ENCODE measurements at places on chromosomes 6 and 20.

DNA sequence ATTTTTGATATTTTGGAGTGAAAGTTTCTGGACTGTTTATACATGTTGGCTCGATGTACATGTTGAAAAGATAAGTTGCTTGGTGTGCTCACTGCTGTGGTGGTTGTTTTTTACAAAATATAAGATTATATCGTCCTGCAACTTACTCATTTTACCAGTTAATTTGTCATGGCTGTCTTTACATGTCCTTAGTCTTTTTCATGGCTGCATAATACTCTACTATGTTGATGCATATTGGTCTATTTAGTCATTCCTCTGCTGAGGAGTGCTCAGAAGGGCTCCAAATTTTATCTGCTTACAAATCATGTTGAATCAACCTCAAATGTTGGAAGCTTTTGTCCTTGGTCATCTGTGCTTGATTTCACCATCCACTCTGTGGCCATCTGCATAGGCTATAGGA, 164.6 kb downstream of the BCKDHB start:
- no peak overlapping the region for H3K4me3 ChIP-seq
- no peaks in the 10 kb centered on the region for H3K27me3 ChIP-seq
- H3K36me3 ChIP-seq: no peaks in the 10 kb centered on the region
- no peak overlapping the region for H3K27ac ChIP-seq
- no peaks in the 10 kb centered on the region for H3K4me1 ChIP-seq

DNA sequence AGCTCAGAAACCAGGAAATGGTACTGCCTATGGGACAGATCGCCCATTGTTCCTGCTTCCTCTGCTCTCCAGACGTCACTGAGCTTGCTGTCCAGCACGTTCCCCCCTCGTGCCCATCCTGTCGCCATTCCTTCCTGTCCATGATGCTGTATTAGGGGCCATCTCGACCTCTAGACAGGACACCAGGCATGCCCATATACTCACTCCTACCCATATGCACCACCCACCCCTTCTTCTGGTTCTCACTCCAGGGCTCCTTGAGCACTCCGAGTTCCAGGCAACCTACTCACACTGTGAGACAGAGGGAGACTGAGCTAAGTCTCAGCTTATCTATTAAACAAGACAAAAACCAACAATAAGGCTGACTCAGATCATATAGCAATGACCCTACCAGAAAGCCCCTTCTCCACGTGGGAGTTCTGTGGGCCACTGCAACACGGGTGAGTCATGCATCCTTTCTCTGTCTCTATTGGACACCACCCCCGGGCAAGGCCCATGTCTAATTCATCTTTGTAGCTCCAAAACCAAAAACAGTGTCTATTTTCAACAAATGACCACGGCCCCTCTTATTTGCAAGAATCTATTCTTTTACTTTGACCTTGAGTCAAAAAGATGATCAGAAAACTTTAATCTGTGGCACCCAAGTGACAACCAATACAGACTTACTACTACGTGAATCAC, 65.7 kb downstream of the PSMG4 start:
- no peak for DNase-seq
- no peaks in the 10 kb centered on the region for H3K36me3 ChIP-seq
- no peak overlapping the region for H3K27ac ChIP-seq

DNA sequence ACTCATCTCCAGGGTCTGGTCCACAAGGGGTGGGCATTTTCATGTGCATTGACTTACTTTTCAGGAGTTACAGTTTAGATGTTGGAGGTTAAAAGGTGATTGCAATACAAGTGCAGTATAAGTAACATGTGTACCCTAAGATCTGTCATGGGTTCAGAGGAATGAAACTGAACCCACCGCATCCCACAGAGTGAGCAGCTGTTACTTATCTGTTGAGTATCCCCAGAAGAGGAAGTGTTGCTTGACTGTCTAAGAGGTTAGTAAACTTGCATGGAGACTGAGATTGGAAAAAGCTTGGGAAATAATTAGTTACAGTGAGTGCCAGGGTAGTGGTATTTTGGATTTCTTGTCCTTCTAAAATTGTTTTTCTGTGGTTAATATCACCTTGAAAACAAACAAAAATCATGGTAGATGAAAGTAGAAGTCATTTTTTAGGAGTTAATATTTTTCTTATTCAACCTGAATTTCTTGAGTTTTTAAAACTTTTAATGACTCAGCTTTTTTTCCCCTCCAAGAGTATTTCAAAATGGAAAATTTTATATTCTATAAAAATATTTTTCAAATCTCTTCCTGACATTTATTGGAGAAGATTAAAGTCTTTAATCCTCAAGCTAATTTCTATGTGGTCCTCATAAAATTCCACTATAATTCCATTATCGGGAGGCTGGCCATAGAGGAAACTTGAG, 306.1 kb downstream of the ZNF217 start:
- H3K4me3 ChIP-seq: no peak overlapping the region
- no peak for DNase-seq

- no peaks in the 10 kb centered on the region for H3K27me3 ChIP-seq
- H3K4me1 ChIP-seq: no peaks in the 10 kb centered on the region
- no peak overlapping the region for H3K27ac ChIP-seq
- no peak for DNase-seq
These were observed 850.0 kb downstream of the DHX35 start for GRCh38 chr20:39812116-39812515.

GRCh38 chr6:128275030-128275429, 245.4 kb downstream of the PTPRK start:
- no peaks in the 10 kb centered on the region for H3K4me1 ChIP-seq
- no peak overlapping the region for H3K27ac ChIP-seq
- no peak overlapping the region for H3K4me3 ChIP-seq
- H3K27me3 ChIP-seq: no peaks in the 10 kb centered on the region
